8988T (cell line): ENCODE measurements at places on chromosomes 16 and 17.

- DNase-seq, result no peak
Observed at GRCh38 chr16:1615761-1616160, 3.6 kb downstream of the CRAMP1 start.

DNA sequence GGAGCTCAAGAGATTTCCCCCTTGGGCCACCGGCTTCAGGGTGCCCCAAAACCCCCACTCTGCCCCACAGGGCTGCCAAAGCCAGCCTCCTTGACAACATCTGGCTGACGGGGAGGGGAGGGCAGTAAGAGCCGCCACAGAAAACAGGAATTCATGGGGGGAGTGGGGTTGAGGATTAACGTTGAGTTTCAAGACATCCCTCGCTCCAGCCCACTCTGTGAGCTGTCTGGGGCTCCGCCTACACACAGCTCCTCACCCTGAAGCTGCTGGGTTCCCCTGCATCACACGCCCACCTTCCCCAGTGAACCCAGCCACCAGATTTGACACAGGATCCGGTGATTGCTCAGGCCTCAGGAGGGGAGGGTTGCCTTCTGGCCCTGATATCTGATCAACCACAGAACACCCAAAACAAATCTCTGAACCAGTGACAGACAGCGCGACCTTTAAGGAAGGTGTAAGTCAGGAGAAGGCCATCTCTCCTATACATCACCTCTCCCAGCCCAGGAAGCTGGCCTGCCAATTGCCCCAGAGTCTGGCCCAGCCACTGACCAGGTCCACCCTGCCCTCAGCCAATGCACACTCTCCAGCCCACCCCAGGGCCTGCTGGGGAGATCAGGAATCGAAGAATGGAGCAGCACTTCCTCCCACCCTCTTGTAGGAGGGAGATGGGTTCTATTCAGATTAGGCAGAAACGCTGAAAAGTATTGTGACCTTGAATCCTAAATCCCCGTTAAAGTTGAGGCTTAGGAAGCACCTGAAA lies 132.1 kb downstream of the CLEC16A start:
- no peak for DNase-seq

DNA sequence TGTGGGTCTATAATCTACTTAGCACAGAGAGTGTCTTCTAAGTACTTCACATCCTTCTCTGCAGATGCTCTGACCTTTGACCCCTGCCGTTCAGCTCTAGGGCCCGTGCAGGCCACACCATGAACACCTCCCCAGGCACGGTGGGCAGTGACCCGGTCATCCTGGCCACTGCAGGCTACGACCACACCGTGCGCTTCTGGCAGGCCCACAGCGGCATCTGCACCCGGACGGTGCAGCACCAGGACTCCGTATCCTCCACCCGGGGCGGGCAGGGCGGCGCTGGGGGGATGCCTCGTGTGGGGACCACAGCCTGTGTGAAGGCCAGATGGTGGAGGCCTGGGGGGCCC lies 686 bp downstream of the MLST8 start:
- no peak for DNase-seq

DNA sequence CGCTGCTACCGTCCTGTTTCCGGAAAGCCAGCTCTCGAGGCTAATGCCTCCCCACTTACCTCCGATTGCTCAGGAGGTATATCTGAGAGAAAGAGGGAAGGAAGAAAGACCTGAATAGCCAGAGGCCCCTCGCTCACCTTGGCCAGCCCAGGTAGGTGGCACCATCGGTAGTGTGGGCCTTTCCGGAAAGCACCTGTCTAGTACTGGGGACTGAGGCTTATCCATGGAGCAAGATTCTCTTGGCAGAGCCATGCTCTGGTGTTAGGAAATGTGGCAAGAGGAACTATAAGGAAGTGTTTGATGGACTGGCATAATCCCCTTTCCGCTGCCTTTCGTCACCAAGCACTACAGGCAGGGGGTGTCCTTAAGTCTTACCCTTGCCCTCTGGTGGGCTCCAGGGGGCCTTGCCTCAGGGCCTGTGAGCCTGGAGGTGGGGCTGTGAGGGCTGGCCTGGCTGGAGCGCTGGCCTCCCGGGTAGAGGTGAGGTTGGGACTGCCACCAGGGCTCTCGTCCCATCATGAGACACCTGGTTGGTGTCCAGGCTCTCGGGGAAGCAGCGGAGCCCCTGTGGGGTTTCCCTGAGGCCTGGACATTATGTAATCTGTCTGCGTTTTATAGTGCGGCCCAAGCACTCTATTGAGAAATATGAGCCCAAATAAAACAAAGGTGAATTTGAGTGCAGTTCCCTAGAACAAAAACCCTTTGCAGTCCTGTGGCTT lies 2.9 kb downstream of the CMIP start:
- no peak for DNase-seq

- DNase-seq, result no peak
Observed at GRCh38 chr17:46866325-46866724, 14.9 kb downstream of the WNT9B start.

DNA sequence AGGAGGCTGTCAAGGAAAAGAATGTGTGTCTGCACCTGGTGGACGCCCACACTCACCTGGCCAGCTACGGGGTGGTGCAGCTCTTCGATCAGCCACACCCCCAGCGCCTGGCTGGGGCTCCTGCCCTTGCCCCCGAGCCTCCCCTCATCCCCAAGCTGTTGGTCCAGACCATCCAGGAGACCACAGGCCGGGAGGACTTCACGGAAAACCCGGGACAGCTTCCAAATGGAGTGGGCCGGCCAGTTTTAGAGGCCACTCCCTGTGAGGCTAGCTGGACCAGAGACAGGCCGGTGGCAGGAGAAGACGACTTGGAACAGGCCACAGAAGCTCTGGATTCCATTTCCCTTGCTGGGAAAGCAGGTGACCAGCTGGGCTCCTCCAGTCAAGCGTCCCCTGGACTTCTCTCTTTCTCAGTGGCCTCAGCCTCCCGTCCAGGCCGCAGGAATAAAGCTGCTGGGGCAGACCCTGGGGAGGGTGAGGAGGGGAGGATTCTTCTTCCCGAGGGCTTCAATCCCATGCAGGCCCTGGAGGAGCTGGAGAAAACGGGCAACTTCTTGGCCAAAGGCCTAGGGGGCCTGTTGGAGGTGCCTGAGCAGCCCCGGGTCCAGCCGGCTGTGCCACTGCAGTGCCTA lies 2.2 kb downstream of the WDR81 start:
- no peak for DNase-seq
